ENCODE measurements at places on chromosomes 16 and 17. TPM values are rescaled to one million over a fixed set of nuclear protein-coding genes. Genes with fewer than 3 reads are reported as not detected.

- DNase-seq = peak; percentile 75
Measured at GRCh38 chr17:4598776-4599504, 14.6 kb downstream of the SMTNL2 start.

DNA sequence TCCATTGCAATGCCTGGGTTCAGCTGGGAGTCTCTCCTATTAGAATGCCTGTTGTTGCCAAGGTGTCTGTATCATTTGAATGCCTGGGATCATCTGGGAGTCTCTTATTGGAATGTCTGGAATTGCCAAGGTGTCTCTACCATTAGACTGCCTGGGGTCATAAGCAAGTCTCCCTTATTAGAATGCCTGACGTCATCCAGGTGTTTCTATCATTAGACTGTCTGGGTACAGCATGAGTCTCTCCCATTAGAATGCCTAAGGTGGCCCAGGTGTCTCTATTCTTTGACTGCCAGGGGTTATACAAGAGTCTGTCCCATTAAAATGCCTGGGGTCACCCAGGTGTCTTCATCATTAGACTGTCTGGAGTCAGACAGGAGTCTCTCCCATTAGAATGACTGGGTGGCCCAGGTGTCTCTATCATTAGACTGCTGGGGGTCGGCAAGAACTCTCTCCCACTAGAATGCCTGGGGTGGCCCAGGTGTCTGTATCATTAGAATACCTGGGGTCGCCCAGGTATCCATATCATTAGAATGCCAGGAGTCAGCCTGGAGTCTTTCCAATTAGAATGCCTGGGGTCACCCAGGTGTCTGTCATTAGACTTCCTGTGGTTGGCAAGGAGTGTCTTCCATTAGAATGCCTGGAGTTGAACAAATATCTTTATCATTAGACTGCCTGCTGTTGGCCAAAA is 2274.0 kb downstream of the TP53TG3F start:
- no peak for DNase-seq

GRCh38 chr16:12531937-12532336 is 271.8 kb downstream of the CPPED1 start:
- no peak for DNase-seq

- no peak for DNase-seq
Measured at GRCh38 chr17:72724267-72724666, 368.2 kb downstream of the SLC39A11 start.

DNA sequence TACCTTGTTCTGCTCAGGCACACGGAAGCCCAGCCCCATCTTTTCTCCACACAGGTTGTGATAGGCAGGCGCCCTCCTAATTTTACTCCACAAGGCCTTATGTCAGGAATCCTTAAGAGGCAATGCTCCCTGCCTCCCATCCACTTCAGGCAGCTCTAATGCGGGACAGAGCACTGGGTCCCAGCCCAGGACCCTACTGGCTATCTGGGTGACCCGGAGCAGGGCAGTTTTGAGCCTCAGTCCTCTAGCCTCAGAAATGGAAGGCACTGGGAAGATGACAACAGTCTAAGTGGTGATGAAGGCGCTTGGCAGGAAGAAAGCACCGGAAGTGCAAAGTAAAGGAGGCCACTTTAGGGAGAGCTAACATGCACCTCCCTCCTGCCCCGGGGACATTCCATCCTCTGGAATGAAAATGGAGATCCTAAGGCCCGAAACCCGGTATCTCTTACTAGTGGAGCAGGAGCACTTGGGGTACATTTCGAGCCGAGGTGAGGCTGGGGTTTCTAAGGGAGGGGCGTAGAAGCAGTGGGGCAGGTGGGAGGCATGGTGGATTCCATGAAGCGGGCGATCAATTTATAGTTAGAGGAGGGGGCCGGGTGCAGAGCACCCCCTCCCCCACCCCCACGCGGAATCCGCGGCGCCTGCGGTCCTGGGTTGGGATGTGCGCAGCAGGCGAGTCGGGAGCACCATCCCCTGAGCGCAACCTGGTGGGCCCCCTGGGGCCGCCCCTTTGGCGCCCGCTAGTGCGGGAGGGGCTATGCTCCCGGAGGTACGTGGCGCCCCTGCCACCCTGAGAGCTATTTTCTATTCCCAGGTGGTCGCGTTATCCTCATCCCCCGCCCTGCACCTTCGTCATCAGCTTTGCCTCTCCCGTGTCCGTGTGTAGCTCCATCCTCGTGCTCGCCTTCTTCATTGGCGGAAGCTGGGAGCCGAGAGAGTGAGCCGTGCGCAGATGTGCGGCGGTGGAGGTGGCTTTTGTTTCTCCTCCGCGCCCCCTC is 4.9 kb downstream of the MT1F start:
- DNase-seq = no peak

GRCh38 chr17:2580661-2581060 is 12.8 kb upstream of the PAFAH1B1 start:
- no peak for DNase-seq

GRCh38 chr16:85750827-85751697 is at the start of gene C16orf74:
Gene C16orf74 (minus strand): TSS chr16:85751096. CDS start chr16:85735217, 15,879 bp downstream.
- peak; percentile 52 for DNase-seq

- no peak for DNase-seq
Measured at GRCh38 chr16:29784157-29784556, 6.1 kb downstream of the ZG16 start.

DNA sequence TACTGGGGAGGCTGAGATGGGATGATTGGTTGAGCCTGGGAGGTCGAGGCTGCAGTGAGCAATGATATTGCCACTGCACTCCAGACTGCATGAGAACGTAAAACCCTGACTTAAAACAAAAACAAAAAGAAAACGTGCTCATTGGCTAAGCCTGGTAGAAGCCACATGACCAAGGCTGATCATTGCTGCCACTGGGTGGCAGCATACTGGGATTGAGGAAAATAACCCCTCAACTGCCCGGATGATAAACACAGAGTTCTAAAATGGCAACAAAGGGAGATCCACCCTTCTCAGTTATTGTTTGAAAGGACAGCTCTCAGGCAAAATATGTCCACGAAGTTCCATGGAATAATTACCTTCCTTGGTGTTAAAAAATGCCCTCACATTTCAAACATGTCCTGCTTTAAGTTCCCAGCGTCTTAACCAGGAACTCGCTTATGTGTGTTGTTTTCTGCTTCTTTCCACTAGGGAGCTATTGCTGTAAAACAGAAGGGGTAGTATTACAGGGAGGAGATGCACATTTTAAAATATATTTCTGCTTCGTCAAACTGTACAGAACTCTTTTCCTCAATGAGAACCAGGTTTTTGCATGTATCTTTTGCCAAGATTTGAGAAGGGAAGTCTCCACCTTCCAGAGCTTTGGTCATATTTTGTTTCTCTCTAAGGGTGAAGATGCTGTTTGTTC is 675.3 kb downstream of the MAF start:
- DNase-seq = peak; percentile 36

DNA sequence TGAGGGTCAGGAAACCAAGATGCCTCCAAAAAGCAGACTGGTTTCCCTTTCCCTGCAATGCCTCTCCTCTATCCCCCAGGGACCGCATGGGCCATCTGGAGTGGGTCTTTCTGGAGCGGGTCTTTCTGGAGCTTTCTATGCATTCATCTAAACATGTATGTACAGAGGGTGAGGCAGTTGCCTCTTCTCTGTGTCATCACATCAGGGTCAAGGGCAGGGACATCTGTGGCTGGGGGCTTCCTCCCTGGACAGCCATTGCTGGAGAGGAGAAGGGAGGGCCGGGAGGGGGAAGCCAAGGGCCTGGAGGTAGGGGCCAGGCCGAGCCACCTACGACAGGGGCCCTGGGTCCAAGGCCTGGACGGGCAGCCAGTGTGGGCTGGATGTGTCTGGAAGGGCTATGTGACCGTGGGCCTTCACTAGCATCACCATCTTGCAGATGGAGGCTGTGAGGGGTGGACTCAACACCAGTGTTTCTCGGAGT is 840 bp downstream of the ADCY7 start:
- DNase-seq = no peak

DNA sequence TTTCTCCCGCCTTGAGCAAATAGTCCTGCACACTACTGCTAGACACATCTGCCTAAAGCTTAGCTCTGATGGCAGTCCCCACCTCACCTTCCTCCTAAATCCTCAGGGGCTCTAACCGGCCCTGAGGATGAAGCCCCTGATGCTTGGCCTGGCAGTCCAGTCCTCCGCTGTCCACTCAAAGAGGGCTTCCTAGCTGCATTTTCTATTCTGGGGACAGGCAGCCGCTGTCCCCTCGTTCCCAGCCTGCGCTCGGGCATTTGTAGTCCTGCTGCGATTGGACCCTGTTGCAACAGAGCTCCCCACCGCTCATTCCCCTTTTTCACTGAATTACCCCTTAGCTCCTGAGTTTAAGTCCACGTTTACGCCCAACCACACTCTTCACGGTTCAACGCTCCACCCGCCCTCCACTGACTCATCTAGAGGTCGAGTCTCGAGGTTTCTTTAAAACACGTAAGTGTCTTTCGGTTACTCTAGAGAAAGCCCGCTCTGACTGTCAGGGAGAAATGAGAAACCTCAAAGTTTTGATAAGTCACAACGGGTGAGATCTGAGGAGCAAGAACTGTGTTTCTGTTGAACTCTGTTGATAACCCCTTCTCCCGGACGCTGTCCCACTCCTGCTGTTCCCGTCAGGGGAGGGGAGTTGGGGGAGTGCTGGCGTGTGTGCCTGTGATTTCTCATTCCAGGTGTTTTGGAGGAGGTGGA is 4.5 kb downstream of the CCR7 start:
- peak; percentile 29 for DNase-seq

DNA sequence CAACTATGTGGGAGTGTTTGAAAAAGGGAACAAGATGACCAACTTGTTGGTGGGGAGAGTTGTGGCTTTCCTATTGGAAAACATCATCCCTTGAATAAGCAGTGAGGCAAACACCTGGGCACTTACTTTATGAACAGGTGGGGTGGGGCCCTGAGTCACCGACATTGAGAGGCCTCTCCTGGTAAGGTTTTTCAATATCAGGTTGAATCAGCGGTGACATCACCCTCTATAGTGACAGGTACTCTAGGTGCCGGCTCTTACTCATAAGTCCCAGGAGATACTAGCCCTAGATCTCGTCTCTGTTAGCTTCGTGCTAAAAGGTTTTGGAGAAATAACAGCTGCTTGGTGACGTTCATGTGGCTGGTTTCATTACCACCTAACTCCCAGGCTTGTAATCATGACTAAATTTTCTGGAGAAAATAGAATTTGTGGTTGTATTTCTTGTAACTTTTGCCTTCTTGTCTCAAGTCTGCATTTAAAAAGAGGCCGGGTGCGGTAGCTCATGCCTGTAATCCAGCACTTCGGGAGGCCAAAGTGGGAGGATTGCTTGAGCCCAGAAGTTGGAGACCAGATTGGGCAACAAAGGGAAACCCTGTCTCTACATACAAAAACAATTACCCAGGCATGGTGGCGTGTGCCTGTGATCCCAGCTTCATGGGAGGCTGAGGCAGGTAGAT is 19.3 kb downstream of the CDH1 start:
- DNase-seq = no peak

GRCh38 chr17:16875662-16876061 is 96.3 kb downstream of the TNFRSF13B start:
- peak; percentile 45 for DNase-seq

DNA sequence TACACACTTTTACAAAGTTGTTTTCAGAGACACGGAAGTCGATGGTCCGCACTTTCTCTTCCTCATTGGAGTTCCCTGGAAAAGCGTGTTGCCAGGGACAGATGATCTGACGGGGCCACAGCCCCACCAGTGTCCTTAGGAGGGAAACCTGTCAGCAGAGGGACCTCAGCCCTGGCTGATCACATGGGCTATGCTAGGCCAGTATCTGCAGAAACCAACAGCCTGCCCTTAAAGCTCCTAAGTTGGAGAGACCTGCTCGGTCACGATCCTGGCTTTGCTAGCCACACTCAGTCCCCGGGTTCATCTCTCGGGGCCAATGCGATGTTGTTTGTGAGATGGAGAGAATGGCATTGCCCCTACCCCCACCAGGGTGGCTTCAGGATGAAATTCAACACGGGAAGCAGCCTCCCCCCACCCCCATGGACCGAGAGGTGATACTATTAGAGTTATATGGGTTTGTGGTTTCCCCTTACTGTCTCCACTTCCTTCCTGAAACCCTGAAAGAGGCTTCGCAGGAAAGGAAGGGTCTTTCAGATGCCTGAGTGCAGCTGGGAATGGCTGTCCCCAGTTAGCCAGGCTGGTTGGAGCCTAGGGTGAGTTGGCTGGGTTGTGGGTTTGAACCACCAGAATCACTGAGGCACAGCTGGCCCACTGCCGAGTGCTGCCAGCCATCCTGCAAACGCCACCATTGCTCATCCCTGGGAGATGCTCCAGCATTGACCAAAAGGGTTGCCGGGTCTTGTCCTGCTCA is 16.6 kb downstream of the RMI2 start:
- DNase-seq = no peak

The CPNE7 gene
- total RNA-seq = not detected

The LITAF gene
- total RNA-seq = 76.3 TPM

The SNX20 gene
- total RNA-seq = 2.0 TPM

The KLHL11 gene
- 6.1 TPM for total RNA-seq

The LGALS9 gene
- total RNA-seq = 49.3 TPM

The MPP2 gene
- total RNA-seq = 15.9 TPM

Data from left cardiac atrium (tissue), 4 donors.